ENCODE measurements at places on chromosomes 4 and X.

DNA sequence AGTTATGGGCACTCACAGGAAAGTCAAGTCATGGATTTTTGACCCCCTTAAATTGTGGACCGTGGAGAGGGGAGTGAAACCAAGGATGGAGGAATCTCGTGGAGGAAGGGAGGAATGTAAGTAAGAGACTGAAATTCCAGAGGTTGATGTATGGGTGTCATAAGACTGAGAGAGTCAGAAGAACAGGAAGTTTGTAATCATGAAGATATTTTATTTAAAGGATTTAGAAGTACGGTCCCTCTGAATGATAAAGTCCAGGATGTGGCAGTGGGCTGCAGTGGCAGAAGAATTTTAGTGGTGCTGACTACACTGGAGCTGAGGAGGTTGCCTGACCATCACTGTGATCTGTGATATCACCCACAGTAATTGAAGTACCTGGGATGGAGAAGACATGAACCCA is 57.8 kb downstream of the DCLK2 start:
- peaks cover 22% of the 10 kb centered on the region for H3K4me1 ChIP-seq
- no peaks in the 10 kb centered on the region for H3K36me3 ChIP-seq
- no peak overlapping the region for H3K27ac ChIP-seq
- no peak overlapping the region for H3K4me3 ChIP-seq
- no peaks in the 10 kb centered on the region for H3K27me3 ChIP-seq

- H3K4me3 ChIP-seq = no peak overlapping the region
- H3K27me3 ChIP-seq = no peaks in the 10 kb centered on the region
- no peaks in the 10 kb centered on the region for H3K36me3 ChIP-seq
- no peaks in the 10 kb centered on the region for H3K4me1 ChIP-seq
Observed at GRCh38 chr4:154124539-154125255, 335.8 kb upstream of the SFRP2 start.

GRCh38 chrX:107773206-107773605 is 2.4 kb downstream of the TSC22D3 start:
- H3K27ac ChIP-seq = no peak overlapping the region
- H3K4me1 ChIP-seq = no peaks in the 10 kb centered on the region
- no peaks in the 10 kb centered on the region for H3K27me3 ChIP-seq
- H3K4me3 ChIP-seq = peak overlapping the region; percentile 44

GRCh38 chr4:168605411-168605810 is 108.6 kb downstream of the PALLD start:
- no peak overlapping the region for H3K27ac ChIP-seq
- no peak for DNase-seq
- H3K36me3 ChIP-seq = no peaks in the 10 kb centered on the region

DNA sequence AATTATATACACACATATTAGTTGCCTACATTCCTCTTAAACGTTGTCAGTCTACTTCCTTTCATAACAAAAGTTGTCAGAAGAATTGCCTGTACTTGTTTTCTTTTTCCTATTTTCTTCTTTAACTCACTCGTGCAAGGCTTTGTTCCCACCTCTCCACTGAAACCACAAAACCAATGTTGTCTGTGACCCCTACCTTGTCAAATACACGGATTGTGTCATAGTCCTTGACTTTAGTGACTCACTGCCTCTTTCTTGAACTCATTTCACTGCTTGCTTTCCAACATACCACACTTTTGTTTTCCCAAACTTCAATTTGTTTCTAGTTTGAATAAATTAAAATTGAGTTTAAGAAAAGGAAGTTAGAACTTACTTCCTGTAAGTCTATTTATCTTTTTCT is 283.9 kb upstream of the AGA start:
- H3K27me3 ChIP-seq = no peaks in the 10 kb centered on the region
- H3K4me3 ChIP-seq = no peak overlapping the region
- no peaks in the 10 kb centered on the region for H3K4me1 ChIP-seq
- H3K27ac ChIP-seq = no peak overlapping the region

- no peaks in the 10 kb centered on the region for H3K27me3 ChIP-seq
- no peak for DNase-seq
- no peaks in the 10 kb centered on the region for H3K36me3 ChIP-seq
- H3K4me3 ChIP-seq = no peak overlapping the region
- H3K4me1 ChIP-seq = no peaks in the 10 kb centered on the region
Observed at GRCh38 chr4:15139599-15139998, 137.3 kb downstream of the CPEB2 start.

DNA sequence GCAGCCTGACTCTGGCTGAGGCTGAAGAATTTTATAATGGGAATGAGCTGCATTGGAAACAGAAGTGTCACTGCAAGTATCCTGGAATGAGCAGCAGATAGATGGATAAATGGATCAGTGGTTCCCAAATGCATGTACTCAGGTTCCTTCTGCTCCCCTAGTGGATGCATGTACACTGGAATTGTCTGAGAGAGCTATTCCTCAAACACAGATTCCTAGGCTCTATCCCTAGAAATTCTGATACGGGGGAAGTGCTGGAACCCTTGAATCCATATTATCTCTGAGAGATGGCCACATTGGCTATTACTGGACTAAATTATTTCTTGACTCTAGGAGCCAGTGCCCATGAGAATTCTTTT is 64.8 kb downstream of the TMEM131L start:
- H3K27me3 ChIP-seq = no peaks in the 10 kb centered on the region
- no peak overlapping the region for H3K4me3 ChIP-seq

DNA sequence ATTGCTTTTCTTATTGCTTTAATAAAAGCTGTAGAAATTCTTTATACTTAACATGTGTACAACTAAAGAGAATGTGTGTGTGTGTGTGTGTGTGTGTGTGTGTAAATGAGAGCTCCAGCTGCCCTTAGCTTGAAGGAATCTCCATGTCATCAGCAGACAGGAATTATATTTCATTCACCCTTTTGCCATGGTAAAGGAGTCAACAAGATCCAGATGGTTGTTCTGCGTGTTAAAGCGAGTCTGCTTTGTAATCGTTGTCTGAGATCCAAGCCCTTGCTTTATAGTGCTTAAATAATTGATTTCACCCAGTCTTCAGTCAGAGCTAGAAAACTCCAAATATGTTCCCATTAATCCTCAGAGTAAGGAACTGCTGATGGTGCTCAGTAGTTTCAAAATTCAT is 285.5 kb downstream of the PDGFC start:
- no peaks in the 10 kb centered on the region for H3K4me1 ChIP-seq
- no peak overlapping the region for H3K4me3 ChIP-seq
- H3K27ac ChIP-seq = no peak overlapping the region
- no peak for DNase-seq
- H3K27me3 ChIP-seq = no peaks in the 10 kb centered on the region

DNA sequence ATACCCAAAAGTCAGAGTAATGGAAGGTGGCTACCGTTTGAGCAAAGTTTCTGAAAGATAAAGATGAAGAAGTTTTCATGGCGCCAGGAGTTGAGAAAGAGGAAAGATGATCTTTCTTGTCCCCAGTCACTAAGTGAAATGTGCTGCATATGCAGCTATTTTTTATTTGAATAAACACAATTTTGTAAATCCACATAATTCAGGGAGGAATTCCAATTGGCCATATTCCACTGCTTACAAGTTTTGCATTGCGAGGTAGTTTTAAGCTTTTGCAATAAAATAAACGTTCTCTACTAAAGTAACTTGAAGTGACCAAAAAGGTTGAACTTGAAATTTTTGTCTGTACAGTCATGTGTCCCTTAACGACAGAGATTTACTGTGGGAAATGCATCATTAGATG is 139.3 kb upstream of the VCX2 start:
- no peak for DNase-seq
- H3K27me3 ChIP-seq = no peaks in the 10 kb centered on the region
- H3K4me3 ChIP-seq = no peak overlapping the region
- no peaks in the 10 kb centered on the region for H3K4me1 ChIP-seq
- no peaks in the 10 kb centered on the region for H3K36me3 ChIP-seq

DNA sequence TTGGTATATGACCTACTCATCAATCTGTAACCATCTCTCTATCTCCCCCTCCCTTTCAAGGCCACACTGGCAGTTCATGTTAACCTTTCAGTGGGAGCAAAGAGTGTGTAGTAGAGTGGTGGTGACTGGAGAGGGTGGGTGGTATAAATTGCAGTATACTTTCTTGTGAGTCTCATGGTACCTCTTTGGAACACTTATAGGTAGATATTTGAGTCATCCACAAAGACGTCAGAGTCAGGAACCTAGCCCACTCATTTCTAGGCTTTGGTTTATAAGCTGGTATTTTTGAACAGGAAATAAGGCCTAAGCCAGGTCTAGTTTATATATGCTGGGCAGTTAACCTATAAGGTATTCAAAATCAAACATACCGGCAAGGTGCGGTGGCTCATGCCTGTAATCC is 36.3 kb downstream of the RLIM start:
- no peaks in the 10 kb centered on the region for H3K4me1 ChIP-seq
- H3K27me3 ChIP-seq = no peaks in the 10 kb centered on the region
- no peaks in the 10 kb centered on the region for H3K36me3 ChIP-seq
- no peak overlapping the region for H3K4me3 ChIP-seq
- H3K27ac ChIP-seq = no peak overlapping the region

GRCh38 chr4:65968831-65969558 is 298.7 kb upstream of the EPHA5 start:
- no peak for DNase-seq
- no peak overlapping the region for H3K4me3 ChIP-seq
- no peaks in the 10 kb centered on the region for H3K4me1 ChIP-seq
- no peak overlapping the region for H3K27ac ChIP-seq
- no peaks in the 10 kb centered on the region for H3K36me3 ChIP-seq
- no peaks in the 10 kb centered on the region for H3K27me3 ChIP-seq

Data from ascending aorta (tissue), 2 donors.